ENCODE measurements at places on chromosomes 12 and 14. TPM values are rescaled to one million over a fixed set of nuclear protein-coding genes. Genes with fewer than 3 reads are reported as not detected.

Gene SOX5
- total RNA-seq: 5.1 TPM

Gene LTB4R
- total RNA-seq: 1.8 TPM

Gene ADAM21
- not detected for total RNA-seq

Gene CBLN3
- total RNA-seq: 3.5 TPM

Gene FAM186B
- 0.72 TPM for total RNA-seq

Gene ZNF641
- 14.1 TPM for total RNA-seq

Gene NYNRIN
- 7.2 TPM for total RNA-seq

Gene DICER1
- total RNA-seq: 53.6 TPM

Gene RDH12
- total RNA-seq: 0.29 TPM

Gene E2F7
- total RNA-seq: 16.5 TPM

Gene FGF6
- total RNA-seq: not detected

Gene KRT7
- 27.9 TPM for total RNA-seq

Gene MYG1
- total RNA-seq: 34.2 TPM

Gene AVPR1A
- not detected for total RNA-seq

Gene CFAP251
- total RNA-seq: 4.3 TPM
